SHP77 (cell line): ENCODE measurements at places on chromosomes 1 and 21.

DNA sequence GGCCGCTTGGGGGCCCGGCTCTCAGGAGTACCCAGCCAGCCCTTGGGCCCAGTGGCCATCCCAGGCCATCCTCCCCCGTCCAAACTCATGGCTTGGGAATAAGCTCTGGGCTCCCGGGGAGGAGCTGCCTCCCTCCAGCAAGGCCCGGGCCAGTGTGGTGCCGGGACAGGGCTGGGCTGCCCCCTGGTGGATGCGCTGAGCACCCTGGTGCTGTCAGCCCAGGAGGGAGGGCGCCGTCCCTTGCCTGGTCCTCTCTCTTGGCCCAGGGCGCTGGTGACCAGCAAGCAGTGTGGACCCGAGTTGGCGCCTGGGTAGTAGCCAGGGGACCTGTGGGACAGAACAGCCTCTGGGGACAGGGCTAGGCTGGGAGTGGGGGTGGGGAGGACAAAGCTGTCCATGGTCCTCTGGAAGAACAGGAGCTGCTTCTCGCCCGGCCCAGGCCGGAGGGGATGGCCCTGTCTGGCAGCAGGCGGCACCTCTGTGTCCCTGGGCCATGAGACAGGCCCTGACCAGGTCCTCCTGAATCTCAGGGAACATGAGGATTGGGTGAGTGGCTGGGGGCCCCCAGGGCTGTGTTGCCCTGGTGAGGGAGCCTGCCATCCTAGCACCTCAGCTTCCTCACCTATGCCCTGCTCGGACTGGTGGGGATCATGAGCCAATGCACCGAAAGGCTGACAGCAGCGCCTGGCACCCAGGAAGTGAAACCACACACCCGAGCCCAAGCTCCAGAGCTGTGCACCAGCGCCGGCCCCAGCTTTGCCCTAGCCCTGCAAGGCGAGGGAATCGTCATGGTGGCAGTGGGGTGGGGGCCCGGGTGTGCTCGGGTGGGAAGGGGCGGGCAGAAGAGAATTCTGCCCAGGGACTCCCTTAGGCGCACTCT, 9.4 kb downstream of the MORN1 start:
- DNase-seq: peak; percentile 14

GRCh38 chr1:99591886-99592285, 54.0 kb upstream of the PALMD start:
- DNase-seq: no peak

- no peak for DNase-seq
Observed at GRCh38 chr1:201228011-201228983, 37.7 kb downstream of the IGFN1 start.

- DNase-seq: no peak
Observed at GRCh38 chr1:70934194-70934961, 113.2 kb downstream of the PTGER3 start.

- DNase-seq: no peak
Observed at GRCh38 chr1:207440626-207441025, 13.5 kb upstream of the CR2 start.

- DNase-seq: no peak
Observed at GRCh38 chr1:113292603-113293255, 97.6 kb upstream of the MAGI3 start.

DNA sequence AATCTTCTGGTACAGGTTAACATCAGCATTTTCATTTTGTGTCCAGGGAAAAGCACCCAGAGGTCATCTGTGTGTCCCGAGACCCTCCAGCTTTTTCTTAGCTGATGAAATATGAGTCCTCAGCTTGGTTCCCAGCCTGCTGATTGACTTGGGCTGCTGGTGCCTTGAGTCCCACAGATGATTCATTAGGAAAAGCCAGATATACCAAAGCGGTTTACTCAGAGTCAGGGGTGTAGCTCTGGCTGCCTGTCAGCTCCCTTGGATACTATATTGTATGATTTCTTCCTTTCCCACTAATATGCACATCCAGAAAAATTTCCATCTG, 43.7 kb upstream of the MAB21L3 start:
- DNase-seq: no peak

DNA sequence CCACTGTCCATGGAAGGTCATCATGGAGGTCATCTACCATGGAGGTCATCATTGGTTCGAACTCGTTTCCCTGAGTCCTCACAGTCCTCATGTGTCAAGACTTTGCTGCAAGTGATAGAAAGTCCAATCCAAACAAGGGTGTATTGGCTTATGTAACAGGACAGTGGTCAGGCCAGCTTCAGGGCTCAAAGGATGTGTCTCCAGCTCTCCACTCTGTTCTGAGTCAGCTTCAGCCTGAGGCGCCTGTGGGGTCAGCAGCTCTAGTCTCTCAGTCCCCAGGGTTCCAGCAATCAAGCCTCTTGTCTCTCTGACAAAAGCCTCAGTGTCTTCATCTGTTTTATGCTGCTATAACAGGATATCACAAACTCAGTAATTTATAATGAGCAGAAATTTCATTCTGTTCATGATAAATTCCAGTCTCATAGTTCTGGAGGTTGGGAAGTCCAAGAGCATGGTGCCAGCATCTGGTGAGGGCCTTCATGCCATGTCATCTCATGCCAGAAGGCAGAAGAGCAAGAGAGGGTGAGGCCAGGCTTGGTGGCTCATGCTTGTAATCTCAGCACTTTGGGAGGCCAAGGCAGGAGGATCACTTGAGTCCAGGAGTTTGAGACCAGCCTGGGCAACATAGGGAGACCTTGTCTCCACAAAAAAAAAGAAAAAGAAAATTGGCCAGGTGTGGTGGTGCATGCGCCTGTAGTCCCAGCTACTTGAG, 19.5 kb downstream of the A3GALT2 start:
- DNase-seq: no peak

DNA sequence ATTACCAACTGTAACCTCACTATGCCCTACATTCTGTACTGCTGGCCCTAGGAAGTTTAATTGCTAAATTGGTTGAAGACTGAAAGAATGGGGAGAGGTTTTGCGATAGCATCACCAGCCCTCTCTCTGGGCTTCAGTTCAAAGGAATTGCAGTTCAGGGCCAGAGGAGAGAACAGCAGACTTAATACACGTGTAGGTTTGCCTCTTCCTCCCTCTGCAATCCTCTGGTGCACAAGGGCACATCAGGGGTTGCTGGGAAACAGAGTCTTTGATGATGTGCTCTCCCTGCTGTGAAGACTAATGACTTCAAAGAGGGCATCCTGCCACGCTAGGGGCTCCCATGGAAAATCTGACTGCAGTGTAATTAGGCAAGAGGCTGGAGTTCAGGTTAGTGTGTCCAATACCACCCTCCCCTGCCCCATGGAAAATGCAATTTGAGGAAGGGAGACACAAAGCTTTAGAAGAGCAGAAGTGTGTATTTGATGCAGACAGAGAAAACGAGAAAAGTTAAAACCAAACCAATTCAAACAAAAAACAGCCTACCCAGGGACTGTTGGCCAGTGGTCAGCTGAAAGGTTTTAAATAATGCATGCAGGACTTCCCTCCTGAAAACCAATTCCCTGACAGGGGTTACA, 167.9 kb downstream of the ASTN1 start:
- no peak for DNase-seq

DNA sequence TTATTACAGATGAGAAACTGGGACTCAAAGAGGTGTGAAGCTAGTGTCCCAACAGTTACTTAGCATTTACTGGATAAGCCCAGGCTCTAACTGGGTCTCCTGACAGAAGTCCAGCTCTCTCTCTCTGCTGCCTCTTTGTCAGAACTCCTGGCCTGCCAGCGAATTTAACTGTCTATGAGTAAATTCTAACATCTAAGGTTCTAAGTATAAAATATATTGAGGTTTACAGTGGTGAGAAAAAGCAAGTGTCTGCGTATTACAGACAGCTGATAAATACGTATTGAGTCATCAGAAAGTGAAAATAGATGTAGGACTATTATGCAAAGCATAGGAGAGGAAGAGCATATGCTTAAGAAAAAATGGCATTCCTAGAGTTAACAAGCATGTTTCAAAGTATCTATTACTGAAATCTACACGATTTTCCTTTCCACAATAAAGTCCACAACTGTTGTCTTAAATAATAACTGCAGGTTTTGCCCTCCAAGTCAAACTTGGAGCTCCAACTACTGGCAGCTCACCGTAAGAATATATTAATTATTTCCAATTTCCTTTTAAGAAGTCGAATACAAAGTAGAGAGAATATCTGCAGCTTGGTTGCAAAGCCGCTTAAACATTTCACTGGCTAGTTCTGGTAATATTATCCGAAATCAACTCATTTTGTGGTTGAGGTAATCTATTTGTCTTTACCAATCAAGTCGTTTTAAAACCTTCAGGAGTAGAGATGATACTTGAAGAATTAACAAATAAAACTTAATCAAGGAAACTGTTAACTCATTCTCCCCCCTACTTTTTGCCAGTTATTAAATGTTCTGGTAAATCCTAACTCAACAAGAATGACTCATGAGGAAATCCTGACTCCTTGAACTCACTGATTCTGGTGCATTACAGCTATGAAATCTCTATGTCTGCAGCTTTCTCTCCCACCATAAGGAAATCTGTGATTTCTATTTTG, 1.4 kb upstream of the RGS2 start:
- no peak for DNase-seq

DNA sequence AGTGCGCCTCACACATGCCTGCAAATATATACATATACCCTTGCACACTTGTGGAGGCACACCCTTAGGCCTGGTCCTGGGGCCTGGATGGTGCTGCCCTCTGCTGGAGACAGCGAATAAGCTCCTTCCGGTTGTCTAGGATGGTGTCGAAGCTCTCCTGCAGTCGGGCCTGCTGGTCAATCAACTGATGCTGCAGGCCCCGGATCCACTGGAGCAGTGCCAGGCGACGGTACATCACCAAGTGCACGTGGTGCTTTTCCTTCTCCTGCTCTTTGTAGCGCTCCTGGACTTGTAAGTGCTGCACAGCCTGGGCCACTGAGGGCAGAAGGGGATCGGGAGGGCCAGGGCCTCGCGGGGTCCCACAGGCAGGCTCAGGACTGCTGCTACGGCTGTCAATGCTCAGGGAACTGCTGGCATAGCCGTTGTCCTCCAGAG, 3.1 kb downstream of the C1orf216 start:
- DNase-seq: peak; percentile 75

DNA sequence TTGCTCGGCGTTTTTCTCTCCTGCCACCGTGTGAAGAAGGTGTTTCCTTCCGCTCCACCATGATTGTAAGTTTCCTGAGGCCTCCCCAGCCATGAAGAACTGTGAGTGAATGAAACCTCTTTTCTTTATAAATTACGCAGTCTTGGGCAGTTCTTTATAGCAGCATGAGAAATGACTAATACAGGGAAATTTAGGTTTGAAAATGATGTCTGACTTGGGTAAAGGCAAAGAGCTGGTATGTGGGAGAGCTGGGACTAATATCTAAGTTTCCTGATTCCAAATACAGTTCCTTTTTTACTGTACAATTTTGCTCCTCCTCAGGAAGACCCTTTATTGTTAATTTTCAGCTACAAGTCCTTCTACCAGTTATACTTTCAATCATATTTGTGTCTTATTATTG, 16.7 kb upstream of the ADAMTS5 start:
- DNase-seq: no peak

GRCh38 chr1:233998891-233999290, 94.4 kb downstream of the SLC35F3 start:
- DNase-seq: no peak

GRCh38 chr1:61370913-61371279, 288.5 kb downstream of the NFIA start:
- no peak for DNase-seq

GRCh38 chr1:43995984-43996732, 4.8 kb downstream of the CCDC24 start:
- no peak for DNase-seq

DNA sequence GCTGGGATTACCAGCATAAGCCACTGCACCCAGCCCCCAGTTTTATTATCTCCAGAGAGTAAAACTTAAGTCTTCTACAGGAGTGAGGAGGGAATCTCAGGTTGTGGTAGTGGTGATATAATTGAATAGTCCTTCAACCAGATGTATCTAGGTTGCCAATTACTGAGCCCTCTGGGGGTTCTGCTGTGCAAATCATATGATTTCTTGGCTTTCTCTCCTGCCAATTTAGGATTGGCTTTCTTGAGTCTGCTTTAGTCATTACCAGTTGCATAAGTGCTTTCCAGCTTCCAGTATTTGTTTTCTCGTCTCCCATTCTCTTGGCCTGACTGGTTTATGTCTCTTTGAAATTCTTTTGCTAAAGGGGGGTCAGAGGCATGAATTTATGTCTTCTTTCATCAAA, 11.1 kb downstream of the CPT2 start:
- no peak for DNase-seq
